ENCODE measurements at places on chromosomes 1 and 21. TPM values are rescaled to one million over a fixed set of nuclear protein-coding genes. Genes with fewer than 3 reads are reported as not detected.

DNA sequence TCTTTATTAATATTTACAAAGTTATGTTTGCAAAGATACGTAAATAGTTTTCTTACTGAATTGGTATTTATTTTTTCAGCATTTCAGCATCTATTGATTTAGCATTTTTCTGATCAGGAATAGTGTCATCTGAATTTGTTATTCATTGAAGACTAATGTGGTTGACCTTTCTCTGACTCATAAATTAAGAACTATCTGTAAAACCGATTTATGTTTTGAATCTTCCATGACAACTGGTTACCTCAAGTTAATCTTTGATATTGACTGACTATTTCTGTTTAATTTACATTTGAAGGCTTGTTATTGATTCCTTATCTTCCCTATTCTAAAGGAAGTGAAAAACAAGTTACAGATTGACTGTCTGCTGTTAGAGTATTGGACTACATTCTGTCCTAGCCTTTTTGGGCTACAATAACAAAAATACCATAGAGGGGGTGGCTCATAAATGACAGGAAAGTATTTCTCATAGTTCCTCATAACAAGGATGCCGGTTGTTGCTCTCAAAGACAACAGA is 1131.4 kb downstream of the PLA2G4A start:
- no peak for DNase-seq

GRCh38 chr1:162560303-162561036 is 1.1 kb upstream of the UAP1 start:
- no peak for DNase-seq

GRCh38 chr1:18340158-18340764 is 140.5 kb upstream of the KLHDC7A start:
- DNase-seq = no peak

CAPN9 gene
- total RNA-seq = not detected

DNA sequence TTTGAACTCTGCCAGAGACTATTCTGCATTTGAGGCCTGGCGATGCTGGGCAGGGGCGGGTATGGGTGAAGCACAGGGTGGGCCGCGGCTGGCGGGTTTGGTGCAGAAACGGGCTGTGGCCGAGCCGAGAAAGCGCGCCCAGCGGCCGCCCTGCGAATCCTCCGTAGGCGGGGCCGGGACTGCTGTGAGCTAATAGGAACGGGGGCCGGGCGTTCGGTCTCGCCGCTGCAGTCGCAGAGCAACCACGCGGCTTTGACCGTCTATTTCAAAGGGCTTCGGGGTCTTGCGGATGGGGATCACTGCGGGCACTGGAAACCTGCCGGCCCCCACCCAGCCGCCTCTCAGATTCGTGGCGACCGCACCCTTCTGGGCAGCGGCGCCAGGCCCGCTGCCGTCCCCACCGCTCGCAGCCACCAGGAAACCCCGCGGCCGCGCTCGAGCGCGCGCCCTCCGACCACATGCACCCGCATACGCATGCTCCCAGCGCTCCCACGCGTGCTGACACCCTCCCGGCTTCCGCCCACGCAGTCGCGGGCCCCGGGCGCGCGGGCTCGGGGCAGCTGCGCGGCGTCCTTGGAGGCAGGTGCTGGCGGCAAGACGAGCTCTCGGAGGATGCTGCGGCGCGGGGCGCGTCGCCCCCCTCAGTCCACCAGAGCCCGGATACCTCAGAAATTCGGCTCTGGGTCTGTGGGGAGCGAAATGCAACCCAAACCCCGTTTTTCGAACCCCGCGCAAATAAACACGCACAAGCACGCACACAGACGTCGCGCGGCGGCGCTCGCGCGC is 32.6 kb downstream of the DNTTIP2 start:
- DNase-seq = peak; percentile 80

OR2L2 gene
- total RNA-seq = 0.08 TPM

DNA sequence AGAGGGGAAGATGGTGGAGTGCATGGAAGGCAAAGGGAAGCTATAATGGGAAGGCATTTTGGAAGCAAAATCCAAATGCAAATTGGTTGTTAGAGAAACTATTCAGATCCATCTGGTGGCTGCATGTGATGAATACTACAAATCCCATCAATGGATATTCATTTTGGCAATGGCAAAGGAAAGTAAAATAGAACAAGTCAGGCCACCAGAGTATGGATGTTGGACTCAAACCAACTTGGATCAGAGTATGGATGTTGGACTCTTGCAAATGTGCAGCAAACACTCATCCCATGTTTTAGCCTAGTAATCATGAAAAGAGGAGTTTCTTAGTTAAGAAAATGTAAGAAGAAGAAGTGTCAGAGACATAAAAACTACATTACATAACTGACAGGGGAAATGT is 289.6 kb upstream of the DAB1 start:
- DNase-seq = no peak

GRCh38 chr1:88462488-88463261 is 221.4 kb upstream of the PKN2 start:
- no peak for DNase-seq

- no peak for DNase-seq
Observed at GRCh38 chr21:44987886-44988606, 48.2 kb downstream of the SLX9 start.

GRCh38 chr1:36051821-36052220 is 32.1 kb upstream of the TEKT2 start:
- DNase-seq = no peak

DNAJC6 gene
- total RNA-seq = 6.2 TPM

TFAP2E gene
- 0.47 TPM for total RNA-seq

GRCh38 chr1:226644541-226645176 is 94.4 kb downstream of the ITPKB start:
- DNase-seq = no peak

DNA sequence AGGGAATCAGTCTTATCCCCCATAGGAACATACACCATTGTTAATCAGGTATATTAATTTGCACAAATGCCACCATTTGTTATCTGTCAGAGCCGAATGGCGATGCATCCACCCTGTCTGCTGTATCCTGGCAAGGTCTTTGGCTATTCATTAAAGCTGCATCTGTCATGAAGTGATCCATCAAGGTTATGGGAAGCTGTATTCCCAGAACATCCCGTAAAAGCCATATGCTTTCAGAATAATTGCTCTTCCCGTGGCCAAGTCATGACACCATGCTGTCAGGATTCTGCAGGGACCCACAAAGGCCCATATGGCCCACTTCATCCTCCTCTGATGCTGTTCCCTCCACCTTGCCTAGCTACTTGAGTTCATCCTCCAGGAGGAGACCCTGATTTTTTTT is 103.9 kb downstream of the RAVER2 start:
- no peak for DNase-seq

GBP7 gene
- not detected for total RNA-seq

- DNase-seq = no peak
Observed at GRCh38 chr1:11072216-11072917, 12.5 kb upstream of the SRM start.

FMOD gene
- total RNA-seq = 4.1 TPM

- no peak for DNase-seq
Observed at GRCh38 chr1:12507631-12508030, 110.4 kb downstream of the DHRS3 start.

CD2 gene
- 651 TPM for total RNA-seq

DNA sequence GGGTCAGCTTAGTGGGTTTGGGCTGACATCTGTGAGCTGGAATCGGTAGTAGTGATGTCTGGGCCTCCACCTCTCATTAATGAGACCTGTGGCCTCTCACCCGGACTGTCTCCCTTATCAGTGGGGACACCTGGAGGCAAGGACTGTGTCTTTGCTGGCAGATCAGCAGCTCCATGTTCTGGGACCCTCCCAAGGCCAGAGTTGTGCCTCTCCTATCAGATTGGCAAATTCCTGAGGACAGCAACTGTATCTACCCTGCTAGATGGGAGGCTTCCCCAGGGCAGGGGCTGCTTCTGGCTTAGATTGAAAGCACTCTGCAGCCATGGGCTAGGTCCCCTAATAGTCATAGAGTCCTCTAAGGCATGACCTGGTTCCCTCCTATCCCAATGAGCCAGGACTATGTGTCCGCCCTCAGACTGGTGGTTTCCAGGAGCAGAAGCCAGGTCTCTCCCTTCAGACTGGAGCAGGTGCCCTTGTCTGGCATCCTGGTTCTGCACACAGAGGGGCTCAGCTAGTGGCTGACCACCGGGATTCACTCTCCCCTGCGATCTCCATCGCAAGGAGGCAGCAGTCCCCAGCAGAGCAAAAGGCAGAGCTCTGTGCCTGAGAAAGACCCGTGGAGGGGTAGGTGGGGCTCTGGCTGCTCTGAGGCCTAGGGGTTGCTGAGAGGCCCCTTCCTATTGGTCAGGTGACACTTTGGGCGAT is 5.8 kb downstream of the DRAXIN start:
- no peak for DNase-seq

DNA sequence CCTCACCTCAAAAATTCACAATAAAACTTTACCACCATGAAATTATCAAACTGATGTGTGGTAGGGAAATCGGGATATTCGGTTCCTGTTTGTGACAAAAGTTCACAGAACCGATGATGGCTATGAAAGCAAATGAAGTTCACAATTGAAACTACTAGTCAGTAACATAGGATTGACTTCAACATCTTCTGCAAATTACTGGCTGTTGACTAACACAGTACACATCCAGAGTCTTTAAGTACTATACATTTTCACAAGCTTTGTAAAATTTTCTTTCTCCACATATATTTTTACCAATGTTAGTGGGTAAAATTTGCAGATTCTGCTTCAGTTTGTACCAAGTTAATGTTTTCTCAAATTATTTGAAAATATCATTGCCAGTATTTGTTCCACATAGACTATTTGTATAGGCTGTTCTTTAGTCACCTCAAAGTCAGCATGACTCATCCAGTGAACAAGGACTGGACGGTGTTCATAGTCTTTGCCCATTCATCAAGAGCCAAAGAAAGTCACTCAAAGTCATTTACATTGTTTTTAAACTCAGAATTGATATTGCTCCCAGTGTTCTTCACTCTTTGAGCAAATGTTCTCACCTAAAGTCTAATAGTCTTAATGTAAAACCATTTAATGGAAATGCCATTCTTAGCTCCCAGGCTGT is 213.4 kb downstream of the USP25 start:
- DNase-seq = no peak

DNA sequence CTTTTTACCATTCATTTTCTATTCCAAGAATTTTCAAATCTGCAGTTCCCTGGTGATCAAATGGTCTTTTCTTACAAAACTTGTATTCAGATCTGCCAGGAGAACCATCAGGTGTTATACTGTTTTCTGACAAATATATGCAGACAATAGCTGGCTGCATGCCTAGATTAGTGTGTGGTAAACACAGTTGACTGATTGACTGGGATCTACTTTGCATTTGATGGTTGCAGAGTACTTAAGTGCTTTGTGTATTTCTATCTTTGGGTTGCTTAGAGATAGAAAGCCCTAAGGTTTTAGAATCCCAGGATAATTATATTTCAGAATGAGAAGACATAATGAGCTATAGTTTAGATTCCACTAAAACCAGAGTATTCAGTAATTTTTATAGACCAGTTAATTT is 102.0 kb upstream of the CHODL start:
- no peak for DNase-seq

TNFRSF14 gene
- 215 TPM for total RNA-seq

PDPN gene
- total RNA-seq = not detected

PTAFR gene
- total RNA-seq = 0.24 TPM

DNA sequence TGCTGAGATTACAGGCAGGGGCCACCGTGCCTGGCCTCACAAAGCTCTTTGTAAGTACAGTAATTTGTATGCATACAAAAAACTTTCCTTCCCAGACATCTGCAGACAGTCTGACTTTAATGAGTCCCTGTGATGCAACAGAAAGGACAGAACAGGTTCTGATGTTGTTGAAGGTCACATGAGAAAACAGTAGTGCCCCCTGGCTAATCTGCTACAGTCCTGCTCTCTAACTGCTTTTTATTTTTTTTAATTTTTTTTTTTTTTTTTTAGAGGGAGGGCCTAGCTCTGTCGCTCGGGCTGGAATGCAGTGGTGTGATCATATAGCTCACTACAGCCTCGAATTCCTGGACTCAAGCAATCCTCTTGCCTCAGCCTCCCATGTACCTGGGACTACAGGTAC is 36.7 kb downstream of the ACBD3 start:
- DNase-seq = no peak

DNA sequence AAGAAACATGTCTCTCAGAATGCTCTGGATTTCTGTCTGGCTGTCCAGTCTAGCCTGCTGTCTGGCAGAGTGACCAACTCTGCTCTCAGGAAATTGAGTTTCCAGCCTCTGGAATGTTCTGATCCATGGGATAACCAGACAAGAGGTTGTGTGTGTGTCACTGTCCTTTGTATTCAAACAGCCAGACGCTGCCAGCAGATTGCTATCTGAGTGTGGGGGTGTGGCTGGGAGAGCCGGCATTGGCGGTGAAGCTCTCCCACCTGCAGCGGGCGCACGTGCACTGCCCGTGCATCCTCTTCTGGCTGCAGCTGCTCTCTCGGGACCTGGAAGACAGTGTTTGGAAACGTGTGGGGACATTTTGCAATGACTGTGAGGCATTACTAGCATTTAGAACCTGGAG is 26.1 kb downstream of the PKP1 start:
- no peak for DNase-seq

DNA sequence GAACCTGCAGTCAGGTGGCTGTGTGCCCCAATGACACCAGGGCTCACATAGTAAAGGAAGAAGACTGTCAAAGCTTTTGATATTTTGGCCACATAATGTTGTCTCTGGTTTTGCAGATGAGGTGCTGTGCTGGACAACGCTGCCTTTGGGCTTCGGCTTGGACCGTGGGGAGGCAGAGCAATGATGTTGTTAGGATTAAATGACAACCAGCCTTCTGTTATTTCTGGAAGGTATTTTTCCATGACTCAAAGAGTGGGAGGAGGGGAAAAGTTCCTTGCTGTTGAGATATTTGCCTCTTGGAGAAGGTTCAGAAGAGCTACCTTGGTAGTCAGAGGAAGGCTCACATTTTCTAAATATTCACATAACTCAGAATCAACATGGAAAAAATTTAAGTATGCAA is 187.3 kb upstream of the GALNT2 start:
- DNase-seq = no peak

HAX1 gene
- 122 TPM for total RNA-seq

CLEC20A gene
- total RNA-seq = not detected

HCRTR1 gene
- total RNA-seq = not detected

C8B gene
- not detected for total RNA-seq

GRCh38 chr1:57348921-57349320 is 74.9 kb downstream of the DAB1 start:
- DNase-seq = no peak

GRCh38 chr1:3156936-3157335 is 87.9 kb downstream of the PRDM16 start:
- no peak for DNase-seq

FAM151A gene
- not detected for total RNA-seq

All from activated T-helper 1 cell treated with anti-CD3 and anti-CD28 coated beads, Interleukin-12 subunit alpha, Interleukin-12 subunit beta, Interleukin-2, Interleukin-4 antibody, amounts not matched to agents 30 ng/mL and 10 ng/mL and 1 ng/mL, durations not matched to agents 14 hours and 24 hours and 36 hours (primary cell).